Aorta (tissue), 5 donors: ENCODE measurements at places on chromosomes 4 and X.

DNA sequence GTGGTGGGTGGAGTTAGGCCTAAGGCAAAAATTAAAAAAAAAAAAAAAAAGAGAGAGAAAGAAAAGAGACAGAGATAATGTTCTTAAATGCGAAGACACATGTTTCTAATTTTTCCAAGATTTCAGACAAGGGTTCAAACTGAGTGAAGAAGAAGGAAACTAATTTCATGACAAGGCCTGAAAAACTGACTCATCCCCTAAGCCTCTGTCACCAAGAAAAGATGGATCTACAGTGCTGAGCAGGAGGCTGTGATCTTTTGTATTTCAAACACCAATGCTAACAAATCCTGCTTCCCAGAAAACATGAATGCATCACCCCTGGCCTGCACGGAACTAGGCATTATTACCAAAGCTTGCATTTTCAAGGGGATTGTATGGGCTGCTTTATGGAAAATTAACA, 75.3 kb downstream of the PPARGC1A start:
- DNase-seq: no peak

- no peak for DNase-seq
These were observed 682.2 kb upstream of the AMOT start for GRCh38 chrX:113522814-113523213.

GRCh38 chrX:65745992-65746391, 78.5 kb downstream of the MSN start:
- DNase-seq: no peak

DNA sequence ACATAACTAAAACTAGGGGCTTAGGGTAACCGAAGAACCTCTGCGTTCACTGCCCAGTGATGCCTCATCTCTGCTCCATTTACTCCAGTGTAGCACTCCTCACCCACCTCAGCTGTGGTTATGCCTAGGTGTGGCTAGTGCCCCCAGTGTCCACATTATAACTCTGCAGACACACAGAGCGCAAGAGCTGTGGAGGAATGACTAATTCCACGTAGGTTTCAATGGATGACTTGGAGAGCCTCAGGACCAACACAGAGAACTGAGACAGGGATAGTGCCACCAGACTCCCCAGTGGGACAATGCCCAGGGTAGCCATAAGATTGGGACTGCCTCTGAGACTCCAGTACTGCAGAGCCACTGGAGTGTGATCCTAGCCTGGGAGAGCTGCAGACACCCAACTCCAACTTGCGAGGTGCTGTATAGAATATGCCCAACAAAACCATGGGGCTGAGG, 542.4 kb upstream of the DIPK2B start:
- DNase-seq: no peak

DNA sequence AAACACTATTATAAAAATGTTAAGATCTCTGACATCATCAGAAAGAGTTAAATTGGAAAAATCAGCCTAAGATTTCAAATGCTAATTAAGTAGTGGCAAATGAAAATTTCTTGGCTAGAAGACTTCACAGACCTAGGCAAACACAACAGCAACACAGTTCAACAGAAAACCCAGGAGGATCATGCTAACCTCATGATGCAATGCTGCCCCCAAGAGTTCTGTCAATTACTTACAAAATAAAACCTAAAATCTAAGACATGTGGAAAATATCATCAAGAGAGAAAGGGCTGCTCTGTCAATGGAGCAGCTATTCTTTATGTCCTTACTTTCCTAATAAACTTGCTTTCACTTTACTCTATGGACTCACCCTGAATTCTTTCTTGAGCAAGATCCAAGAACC, 21.0 kb downstream of the S100G start:
- DNase-seq: no peak

GRCh38 chr4:4430492-4431195, 43.7 kb downstream of the NSG1 start:
- DNase-seq: peak; percentile 44

GRCh38 chrX:69066021-69066757, 99.1 kb downstream of the PJA1 start:
- peak; percentile 50 for DNase-seq

DNA sequence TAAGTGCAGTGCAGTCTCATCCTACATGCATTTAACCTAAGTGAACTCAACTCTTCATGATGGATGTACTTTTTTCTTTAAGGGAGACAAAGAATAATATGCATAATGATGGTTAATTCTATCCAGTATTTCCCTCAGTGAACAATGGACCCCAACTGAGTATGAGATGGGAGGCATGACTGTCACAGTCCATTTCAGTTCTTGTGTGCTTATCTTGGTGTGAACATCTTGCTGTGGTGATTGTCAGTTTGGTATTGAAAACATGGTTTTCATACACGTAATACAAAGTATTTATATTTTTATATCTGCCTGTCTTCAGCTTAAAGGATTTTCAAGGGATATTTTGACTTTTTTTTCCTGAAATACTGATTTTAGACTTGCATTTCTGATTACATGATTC, 72.0 kb upstream of the NDUFC1 start:
- DNase-seq: no peak

- no peak for DNase-seq
These were observed 17.4 kb downstream of the GABRA4 start for GRCh38 chr4:46975812-46976553.

DNA sequence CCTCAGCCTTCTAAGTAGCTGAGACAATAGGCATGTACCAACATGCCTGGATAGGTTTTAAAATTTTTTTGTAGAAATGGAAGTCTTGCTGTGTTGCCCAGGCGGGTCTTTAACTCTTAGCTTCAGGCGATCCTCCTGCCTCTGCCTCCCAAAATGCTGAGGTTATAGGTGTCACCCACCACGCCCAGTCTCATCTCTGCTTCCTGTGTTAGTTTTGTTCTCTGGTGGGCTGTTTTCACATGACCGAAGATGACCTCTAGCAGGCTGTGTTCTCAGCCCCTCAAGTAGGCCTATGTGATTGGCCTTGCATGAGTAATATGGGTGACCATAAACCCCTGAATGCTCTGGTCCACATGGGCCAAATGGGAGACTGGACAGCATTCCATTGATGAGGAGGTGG, 56.8 kb upstream of the MSANTD1 start:
- DNase-seq: no peak

GRCh38 chr4:6461301-6462165, 10.9 kb downstream of the PPP2R2C start:
- no peak for DNase-seq

GRCh38 chr4:156495836-156496235, 475.8 kb downstream of the PDGFC start:
- DNase-seq: no peak

DNA sequence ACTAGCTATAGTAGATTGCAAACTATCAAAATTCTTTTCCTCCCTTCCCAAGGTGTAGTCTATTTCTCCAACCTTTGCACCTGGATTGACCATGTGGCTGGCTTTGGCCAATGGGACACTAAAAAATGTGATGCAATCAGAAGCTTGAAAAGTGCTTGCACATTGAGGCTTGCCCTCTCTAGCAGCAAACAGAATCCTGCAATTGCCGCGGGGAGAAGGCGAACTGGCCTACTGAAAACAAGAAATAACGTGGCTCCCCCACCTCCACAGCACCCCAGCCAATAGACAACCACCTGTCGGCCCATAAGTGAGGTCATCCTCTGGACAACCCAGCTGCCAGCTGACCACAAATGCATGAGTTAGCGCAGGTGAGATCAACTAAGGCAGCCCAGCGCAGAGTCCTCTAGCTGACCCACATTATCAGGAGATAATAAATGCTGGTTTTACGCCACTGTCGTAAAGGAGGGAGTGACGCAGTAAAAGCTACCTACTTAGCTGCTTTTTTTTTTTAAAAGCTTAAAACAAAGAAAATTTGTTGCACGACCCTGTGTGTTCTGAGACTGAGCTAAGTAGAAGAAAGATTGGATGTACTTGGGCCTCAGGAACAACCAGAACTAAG, 95.2 kb downstream of the GK start:
- no peak for DNase-seq
